ENCODE measurements at places on chromosomes 3 and 15.

- no peak for DNase-seq
These were observed 559.6 kb upstream of the MDFIC2 start for GRCh38 chr3:70871909-70872656.

GRCh38 chr15:52220937-52221660, 29.9 kb upstream of the GNB5 start:
- DNase-seq: no peak

- DNase-seq: no peak
These were observed 135.4 kb upstream of the CBLB start for GRCh38 chr3:106004137-106004681.

DNA sequence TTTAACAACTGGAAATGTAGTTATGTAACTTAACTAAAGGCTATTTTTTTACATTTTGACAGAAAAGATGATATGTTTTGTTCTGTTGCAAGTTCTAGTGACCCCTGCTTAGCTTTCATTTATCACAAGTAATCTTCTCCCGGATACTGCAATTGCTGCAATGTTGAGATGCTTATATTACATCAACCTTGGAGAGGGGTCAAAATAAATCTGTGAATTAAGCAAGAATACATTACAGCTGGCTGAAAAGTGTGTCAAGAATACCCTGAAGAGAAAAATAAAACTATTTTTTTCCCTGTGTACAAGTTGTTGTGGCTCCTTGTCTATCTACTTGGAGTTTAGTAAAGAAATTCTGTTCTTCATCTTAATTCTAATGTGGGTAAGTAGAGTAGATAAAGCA, 232.1 kb upstream of the GOLIM4 start:
- no peak for DNase-seq

DNA sequence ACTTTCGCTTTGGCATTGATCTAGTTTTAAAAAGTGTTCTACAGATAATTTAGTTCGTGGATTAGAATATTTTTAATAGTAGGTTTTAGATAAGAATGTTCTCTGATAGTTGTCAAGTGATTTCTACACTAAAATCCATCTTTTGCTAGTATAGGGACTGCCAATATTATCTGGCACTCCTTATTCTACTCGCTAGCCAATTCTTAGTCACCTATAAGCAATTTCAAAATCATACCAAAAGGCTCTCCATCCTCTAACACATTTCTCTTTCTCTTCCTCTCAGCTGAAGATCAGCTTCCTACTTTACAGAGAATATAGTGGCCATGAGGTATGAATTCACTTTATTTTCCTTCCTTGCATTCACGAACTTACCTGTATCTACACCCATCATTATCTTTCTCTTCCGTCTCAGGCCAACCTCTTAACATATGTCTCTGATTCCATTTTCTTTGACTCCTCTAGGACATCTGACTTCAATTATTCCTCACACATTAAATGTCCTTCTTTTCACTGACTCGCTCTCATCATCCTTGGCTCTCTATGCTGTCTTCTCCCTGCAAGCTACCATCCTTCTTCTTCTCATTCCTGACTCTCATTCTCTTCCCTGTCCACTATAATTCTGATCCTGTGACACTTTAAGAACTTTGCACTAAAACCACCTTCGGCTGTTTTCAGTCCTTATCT, 35.5 kb downstream of the C3orf80 start:
- DNase-seq: no peak

DNA sequence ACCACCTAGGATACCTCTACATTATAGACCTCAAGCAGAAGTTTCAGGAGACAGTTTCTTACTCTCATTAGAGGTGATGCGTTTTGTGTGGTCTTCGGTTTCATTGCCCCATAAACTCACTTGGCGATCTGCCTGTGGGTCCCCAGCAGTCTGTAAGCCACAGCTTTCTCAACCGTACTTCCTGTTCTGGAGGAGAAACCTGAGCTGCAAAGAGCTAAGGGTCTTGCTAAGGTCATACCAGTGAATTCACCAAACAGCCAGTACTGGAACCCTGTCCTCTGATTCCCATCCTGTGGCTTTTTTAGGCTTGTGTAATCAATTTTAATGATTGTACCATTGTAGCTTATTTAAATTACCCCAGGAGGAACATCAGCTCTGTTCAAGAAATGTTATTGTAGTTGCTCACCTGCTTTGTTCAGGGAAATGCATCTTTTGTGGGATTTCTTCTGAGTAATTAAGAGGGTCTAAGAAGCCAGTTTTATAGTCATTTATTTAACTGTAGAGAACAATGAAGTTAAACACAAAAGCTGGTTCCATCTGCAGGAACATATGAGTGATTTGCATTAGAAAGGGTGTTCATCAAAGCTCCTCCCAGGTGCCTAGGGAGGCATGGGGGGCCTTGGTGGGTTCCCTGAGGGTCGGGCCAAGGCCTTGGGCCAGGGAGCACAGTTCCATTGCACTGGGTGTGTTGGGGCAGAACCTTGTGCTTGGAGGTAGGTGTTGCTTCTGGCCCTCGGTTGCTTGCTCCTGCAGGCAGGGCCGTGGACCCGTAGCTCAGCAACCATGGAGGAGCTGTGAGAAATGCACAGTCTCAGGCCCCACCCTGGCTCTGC, 69.6 kb downstream of the APBA2 start:
- DNase-seq: no peak

DNA sequence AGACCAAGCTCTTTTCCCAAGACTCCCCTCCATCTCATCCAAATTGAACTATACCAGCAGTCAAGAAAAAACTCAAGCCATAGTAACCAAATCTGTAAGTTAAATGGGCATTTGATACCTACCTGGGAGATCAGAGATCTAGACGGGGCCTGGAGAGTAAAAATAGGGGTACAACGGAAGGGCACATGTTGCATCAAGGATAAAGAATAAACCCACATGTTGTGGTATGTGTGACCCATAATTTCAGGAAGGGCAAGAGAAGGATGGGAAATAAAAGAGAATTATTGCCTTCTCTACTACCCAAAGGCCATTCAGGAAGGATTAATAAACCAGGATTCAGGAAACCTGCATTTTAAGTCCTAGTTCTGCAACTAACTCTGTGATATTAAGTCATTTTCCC, 1.5 kb downstream of the TEX55 start:
- no peak for DNase-seq

Measured in activated T-helper 1 cell treated with Interleukin-2 at 50 U/mL for 16 hours (primary cell).